Nucleus accumbens (tissue), 56 donors: ENCODE measurements at places on chromosomes 1 and 21.

DNA sequence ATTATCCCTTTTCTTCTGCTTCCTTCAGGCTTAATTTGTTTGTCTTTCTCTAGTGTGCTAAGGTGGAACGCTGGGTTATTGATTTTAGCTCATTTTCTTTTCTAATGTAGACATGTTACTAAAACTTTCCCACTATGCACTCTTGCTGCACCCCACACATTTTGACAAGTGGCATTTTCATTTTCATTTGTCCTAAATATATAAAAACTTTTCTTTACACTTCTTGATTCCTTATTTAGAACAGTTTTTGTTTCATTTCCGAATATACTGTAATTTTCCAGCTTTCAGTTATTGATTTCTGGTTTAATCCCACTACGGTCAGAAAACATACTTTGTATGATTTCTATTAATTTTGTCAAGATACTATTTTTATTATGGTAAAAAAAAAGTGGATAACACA, 25.3 kb downstream of the SH3BP5L start:
- no peak for DNase-seq

DNA sequence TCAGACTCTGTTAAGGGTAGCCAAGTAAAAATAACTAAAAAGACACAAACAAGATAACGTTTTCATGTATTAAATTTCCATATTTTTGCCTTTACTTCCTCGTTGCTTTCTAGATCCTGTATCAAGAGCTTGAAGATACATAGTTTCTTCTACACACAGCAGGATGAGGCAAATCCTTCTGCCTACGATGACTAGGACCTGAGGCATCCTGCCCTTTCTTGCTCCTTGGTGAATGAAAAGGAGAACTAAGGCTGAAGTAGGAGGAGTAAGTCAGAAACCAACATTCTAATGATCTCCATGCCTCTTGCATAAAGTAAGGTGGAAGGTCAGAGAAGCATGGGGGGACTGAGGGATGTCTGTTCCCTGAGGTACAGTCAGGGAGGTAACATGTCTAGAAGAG, 102.6 kb downstream of the GPATCH2 start:
- DNase-seq = no peak

DNA sequence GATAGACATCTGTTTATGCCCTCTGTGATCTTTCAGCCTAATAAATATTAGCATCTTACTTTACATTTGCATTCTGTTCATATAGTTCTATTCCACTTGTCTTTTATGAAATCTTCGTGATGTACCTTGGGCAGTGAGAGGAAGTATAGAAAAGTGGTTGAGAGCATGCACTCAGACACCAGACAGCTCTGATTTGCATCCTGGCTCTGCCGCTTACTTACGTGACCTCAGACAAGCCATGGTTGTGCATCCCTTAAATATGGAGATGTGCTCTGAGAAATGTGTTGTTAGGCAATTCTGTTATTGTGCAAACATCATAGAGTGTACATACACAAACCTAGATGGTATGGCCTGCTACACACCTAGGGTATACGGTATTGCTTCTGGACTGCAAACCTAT, 22.9 kb downstream of the OVGP1 start:
- no peak for DNase-seq

GRCh38 chr1:200231787-200232231, 178.0 kb downstream of the ZNF281 start:
- no peak for DNase-seq

- no peak for DNase-seq
These were observed 21.0 kb downstream of the DYNLT5 start for GRCh38 chr1:66773227-66773626.

DNA sequence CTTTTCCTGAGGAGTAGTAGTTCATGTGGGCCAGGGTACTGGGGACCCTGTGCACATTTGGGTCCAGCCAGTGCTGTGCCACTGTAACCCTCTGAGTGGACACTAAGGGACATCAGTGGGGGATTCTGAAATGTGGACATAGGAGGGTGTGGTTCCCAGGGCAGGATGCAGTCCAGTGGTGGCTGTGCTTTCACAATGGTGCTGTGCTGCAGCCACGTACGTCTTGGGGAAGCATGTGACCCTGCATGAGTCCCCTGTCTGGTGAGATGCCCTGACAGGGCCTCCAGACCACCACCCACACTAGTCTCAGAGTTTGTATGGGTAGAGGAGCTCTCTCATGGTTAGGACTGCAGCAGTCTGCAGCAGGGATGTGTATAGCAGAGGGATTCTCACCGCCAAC, 37.8 kb upstream of the WNT2B start:
- no peak for DNase-seq

DNA sequence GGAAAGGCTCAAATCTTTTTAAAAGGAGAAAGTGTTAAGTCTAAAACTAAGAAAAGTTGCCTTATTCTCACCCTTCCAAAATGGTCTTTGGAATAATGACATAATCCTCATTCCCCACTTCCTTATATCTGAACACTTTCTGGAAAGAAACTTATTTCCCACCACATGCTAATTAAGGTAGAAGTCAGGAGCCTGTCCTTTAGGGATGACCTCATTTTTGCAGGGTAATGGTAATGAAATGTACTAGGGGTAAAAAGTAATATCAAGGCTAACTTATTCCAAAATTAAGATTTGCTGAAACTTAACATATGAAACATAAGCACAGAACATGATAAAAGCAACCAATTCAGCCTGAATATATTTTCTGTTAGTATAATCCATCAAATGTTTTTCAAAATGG, 29.4 kb upstream of the C1orf185 start:
- DNase-seq = no peak
